ENCODE measurements at places on chromosomes 1 and 21.

GRCh38 chr1:94382201-94382600, 36.0 kb upstream of the ABCD3 start:
- DNase-seq = peak; percentile 77

DNA sequence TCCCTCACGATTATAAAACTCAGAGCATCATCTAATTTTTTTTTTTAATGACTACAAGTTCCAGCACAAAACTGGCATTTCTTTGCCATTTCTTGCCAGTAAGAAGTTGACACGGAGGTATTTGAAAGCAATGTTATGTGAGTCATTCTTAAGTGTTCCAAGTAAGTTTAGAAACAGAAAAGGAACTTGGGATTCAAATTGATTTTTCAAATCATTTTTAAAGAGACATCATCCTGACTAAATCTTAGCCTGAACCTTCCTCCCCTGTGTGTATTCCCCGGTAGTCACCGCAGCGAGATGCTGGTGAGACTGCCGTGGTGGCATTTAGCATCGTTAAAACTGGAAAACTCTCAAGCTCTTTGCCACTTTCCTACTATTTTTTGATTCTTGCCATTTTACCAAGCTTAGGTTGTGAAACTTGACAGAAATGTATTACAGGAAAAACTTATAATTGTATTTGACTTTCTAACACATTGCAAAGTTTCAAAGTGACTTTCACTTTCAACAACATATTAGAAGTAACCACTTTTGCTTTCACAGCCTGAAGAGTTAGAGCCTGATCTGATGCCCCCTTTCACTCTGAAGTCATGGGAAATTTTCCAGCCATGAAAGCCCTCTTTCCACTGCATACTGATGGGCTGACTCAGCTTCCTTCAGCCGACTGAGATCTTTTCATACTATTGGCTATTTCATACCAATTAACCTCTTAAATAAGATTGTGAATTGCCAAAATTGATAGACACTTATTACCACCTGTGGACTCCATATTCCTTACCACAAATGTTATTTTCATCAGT, 61.4 kb downstream of the OLFML2B start:
- DNase-seq = no peak

- DNase-seq = no peak
Measured at GRCh38 chr1:188891958-188892357, 1585.7 kb downstream of the BRINP3 start.

- DNase-seq = no peak
Measured at GRCh38 chr1:111475701-111476100, 1.9 kb downstream of the C1orf162 start.

- no peak for DNase-seq
Measured at GRCh38 chr1:221644663-221645258, 97.1 kb downstream of the DUSP10 start.

DNA sequence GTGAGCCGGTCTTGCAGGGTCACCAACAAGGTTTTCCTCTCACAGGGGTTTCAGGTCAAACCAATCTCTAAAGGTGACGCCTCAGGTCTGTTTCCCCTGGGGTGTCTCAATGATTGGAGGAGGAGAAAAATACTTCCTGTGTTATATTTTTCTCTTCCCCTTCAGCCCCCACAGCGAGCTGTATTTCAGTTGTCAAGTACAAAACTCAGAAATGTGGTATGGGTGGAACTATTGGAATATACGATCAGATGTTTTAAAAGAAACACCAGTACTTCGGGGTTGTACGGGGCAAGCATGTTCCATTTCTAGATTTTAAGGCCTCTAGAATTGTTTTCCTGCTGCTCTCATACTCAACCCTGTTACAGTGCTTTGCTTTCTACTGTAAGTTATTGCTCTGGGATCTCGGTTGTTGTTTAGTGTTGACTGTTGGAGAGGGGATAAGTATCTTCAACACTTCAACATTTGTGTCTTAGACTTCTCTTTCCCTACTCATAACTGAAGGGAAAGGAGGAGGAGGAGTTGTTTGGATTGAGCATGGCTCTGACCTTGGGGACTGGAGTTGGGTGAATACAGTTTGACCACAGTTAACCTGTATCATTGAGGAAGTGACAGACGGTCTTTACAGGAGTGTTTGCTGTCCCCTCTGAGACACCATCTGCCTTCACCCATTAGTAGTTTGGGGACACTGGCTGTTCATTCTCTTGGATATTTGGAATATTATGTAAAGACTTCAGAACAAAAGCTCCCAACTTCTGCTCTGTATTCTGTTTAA, 2.0 kb downstream of the MAPKAPK2 start:
- no peak for DNase-seq

GRCh38 chr1:228037401-228038386, 30.9 kb downstream of the WNT3A start:
- DNase-seq = no peak

- no peak for DNase-seq
Measured at GRCh38 chr1:57172040-57172439, 206.2 kb upstream of the C8B start.

DNA sequence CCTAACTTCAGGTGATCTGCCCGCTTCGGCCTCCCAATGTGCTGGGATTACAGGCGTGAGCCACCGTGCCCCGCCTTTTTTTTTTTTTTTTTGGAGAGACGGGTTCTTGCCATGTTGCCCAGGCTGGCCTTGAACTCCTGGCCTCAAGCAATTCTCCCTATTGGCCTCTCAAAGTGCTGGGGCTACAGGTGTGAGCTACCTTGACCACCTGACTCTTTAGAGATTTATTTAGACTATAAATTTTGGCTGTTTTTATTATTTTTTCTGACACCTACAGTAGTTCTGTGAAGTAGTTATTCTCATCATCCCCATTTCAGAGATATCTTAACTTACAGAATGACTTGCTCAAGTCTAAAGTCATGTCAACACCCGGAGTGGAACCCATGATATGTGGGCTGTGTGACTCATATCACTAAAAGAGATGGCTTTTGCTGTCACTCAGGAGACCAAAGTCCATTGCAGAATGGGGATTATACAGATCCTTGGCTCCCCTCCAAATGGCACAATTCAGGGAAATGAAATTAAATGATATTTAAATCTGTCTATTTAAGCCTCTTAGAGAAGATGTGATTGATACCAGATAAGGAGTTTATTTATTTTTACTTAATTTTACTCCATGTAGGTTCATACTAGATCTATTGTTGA, 93.2 kb downstream of the CTH start:
- DNase-seq = no peak

DNA sequence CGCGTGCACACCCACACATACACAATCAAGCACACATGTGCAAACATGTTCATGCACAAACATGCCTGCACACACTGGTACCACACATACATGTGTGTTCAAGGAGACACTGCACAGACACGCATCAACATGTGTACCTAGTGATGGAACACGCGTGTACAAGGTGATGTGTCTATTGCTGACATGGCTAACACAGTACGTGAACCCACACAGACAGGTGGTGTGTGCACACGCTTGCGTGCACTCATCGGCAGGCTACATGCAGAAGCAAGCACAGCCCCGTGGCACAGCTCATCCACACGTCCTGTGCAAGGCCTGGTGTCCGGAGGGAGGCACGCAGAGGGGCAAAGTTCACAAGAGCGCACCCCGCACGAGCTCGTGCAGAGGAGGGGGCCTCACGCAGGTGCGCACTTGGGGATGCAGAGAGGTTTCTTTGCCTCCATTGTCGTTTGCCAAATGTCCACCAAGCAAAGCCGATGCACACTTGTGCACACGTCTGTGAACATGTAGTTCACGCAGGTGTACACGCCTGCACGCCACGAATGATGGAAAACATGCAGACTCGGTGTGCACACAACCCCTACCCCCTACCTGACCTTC, 969 bp downstream of the ACAP3 start:
- no peak for DNase-seq

DNA sequence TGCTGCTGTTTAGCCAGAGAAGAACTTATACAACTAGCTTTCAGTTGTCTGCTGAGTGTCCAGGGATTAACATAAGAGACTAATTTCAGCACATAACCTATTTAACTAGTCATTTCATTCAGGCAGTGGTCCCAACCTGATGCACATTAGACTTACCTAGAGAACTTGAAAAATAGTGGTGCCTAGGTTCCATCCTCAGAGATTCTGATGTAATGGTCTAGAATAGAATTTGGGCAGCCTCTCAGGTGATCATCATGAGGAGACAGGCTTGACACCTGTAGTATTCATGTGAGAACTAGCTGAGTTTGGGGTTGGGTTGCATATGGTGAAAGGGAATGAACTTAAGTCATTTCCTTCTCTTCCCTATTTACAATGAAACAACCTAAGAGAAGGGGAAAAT, 24.8 kb downstream of the CNST start:
- no peak for DNase-seq

DNA sequence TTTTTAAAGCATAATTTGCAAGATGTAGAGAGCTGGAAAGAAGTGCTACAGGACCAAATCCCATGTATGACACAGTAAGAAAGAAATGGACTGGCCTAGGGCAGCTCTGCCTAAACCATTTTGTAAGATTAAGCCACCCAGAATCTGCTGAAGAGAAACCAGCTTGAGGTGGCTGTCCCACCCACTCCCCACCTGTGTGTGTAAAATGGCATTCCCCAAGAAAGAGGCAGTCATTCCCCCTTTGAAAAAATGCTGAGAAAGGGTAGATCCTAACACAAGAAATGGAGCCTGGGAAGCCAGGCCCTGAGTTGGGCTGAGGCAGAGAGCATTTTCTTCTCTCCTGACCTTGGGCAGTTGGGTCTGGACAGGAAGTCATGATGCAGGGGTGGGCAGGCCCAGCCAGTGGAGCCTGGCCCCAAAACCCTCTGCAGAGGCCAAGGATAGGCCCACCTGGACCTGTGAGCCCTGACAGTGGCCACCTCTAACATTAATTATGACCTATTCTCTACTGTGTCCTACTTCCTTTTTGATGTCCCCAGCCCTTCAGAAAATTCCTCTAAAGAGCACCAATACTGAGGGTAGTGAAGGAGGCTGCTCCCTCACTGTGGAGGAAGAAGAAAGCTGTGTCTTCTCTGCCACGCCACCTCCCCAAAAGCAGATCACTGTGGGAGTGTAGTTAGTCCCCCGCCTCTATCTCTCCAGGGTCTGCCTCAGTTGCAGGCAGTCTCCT, 94.0 kb downstream of the EDEM3 start:
- DNase-seq = no peak

- no peak for DNase-seq
Measured at GRCh38 chr21:33232291-33233034, 2.7 kb downstream of the IFNAR2 start.

- DNase-seq = no peak
Measured at GRCh38 chr1:154407198-154408091, 2.3 kb downstream of the IL6R start.

DNA sequence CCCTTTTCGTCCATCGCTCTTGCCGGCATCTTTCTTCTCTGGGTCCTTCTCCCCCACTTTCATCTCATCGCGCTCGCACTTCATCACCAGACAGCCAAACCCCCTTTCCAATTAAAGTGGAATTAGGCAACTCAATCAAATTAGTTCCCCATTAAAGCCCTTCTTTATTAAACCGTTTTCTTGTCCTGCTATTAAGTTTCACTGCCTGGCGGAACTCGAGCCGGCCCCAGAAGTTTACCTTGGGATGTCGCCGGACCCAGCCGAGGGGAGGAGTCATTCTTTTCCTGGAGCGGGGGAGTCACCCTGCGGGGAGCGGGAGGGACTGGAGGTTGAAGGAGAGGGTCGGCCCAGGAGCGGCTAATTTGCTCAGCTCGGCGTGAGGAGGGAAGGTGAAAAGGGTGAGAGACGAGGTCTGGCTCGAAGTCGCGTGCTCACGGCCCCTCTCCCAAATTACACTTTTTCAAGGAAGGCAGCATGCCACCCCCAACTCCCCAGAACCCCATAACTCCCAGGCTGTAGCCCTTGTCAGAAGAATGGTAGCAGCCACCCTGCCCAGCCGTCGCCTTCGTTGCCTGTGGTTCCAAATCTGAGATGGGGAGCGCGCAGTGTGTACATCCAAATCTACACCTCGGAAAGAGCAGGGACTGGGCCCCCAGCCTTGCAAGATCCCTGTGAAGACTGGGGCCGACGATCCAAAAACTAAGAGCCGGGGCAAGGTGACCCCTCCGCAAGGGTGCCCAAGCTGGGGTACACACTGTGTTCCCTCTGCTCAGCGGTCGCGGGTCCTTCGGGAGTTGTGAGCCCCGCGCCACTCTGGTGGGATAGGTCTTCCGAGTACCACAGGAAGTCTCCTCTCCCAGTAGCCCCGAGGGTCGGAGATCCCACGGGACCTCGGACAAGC, 6.4 kb downstream of the DMRTA2 start:
- no peak for DNase-seq

- DNase-seq = no peak
Measured at GRCh38 chr21:15968776-15969310, 239.1 kb downstream of the USP25 start.

- no peak for DNase-seq
Measured at GRCh38 chr1:160499631-160500030, 23.4 kb downstream of the SLAMF6 start.

- DNase-seq = no peak
Measured at GRCh38 chr1:208164609-208165008, 79.6 kb downstream of the PLXNA2 start.
